ENCODE measurements at places on chromosomes 2 and 18. TPM values are rescaled to one million over a fixed set of nuclear protein-coding genes. Genes with fewer than 3 reads are reported as not detected.

Gene ECEL1
- 4.6 TPM for total RNA-seq

Gene DNER
- 0.16 TPM for total RNA-seq

Gene ANKRD30BL
- total RNA-seq: not detected

Gene NMS
- not detected for total RNA-seq

Gene VPS54
- 25.8 TPM for total RNA-seq

Gene LBH
- total RNA-seq: 48.0 TPM

Gene CCDC74A
- 17.3 TPM for total RNA-seq

Gene ALPP
- total RNA-seq: not detected

Gene DSG2
- 112 TPM for total RNA-seq

Gene IRS1
- 7.5 TPM for total RNA-seq

Gene VSNL1
- 3.3 TPM for total RNA-seq

Gene UGT1A10
- 0.13 TPM for total RNA-seq

Gene NCK2
- 59.9 TPM for total RNA-seq

Gene SCN1A
- total RNA-seq: not detected

Gene TSHZ1
- 0.95 TPM for total RNA-seq

Gene HOXD12
- not detected for total RNA-seq

Gene AFF3
- 0.75 TPM for total RNA-seq

Gene B4GALT6
- total RNA-seq: 47.8 TPM

Gene IL36A
- total RNA-seq: not detected

Gene FBXO48
- total RNA-seq: 1.9 TPM

Data from endodermal cell (in vitro differentiated cells).